Body of pancreas (tissue), 4 donors: ENCODE measurements at places on chromosomes 2 and 18. TPM values are rescaled to one million over a fixed set of nuclear protein-coding genes. Genes with fewer than 3 reads are reported as not detected.
A peak's percentile ranks its signal among the peaks of the same experiment; 100 is the strongest.

TDRD15 gene
- 0.33 TPM for total RNA-seq

KCNG2 gene
- not detected for total RNA-seq

PLEKHB2 gene
- 35.0 TPM for total RNA-seq

DNA sequence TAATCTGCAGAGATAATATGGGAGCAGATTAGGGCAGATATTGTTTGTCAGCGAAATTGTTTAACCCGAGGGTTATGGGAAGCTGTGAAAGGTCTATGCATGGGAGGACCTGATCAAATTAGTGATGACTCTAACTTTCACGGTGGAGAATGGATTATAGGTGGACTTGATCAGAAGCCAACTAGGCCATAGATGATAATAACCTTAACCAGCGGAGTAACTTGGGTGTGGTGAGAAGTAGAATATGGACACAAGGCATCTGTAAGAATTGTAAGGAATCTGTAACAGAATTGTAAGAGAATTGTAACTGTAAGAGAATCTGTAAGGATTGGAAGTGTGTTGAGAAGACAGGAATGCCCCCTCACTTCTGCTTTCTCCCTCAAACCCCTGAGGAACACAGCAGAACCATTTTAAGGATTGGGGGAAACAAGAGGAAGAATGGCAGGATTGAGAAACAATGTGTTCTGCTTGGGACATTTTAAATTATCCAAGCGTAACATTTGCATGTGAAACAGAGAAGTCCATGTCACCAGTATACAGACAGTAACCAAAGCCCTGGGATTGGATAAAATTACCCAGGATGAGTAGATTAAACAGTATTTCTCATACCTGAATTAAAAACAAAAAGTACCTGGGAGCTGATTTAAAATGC lies 14.9 kb upstream of the SLC39A10 start:
- DNase-seq = no peak
- H3K27me3 ChIP-seq = no peaks in the 10 kb centered on the region
- peaks cover 5% of the 10 kb centered on the region for H3K4me1 ChIP-seq
- H3K36me3 ChIP-seq = no peaks in the 10 kb centered on the region
- no peak overlapping the region for H3K27ac ChIP-seq

- no peak for DNase-seq
- H3K4me3 ChIP-seq = no peak overlapping the region
- no peaks in the 10 kb centered on the region for H3K36me3 ChIP-seq
- H3K4me1 ChIP-seq = no peaks in the 10 kb centered on the region
Measured at GRCh38 chr2:1771626-1772280, 27.4 kb upstream of the PXDN start.

GRCh38 chr2:60884800-60885199 lies 3.4 kb downstream of the REL start:
- peaks cover 32% of the 10 kb centered on the region for H3K4me1 ChIP-seq
- H3K27ac ChIP-seq = peak overlapping the region; percentile 33

DNA sequence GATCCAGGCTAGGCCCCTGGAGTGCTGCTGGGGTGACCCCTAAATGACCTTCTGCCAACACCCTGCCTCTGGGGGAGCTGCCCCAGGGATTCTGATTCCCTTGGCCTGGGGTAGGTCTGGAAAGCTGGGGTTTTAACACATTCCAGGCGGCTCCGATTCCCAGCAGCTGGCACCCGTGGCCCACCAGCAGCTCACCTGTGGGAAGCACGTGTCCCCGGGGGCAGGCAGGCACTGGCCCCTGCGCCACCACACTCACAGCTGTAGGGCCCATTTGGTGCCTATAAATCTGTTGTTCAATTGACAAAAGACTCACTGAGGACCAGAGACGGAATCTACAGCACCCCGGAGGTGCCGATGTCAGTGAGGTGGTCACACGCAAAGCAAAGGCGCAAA lies 4.1 kb upstream of the KLHL30 start:
- DNase-seq = no peak
- no peaks in the 10 kb centered on the region for H3K27me3 ChIP-seq
- no peak overlapping the region for H3K27ac ChIP-seq
- peaks cover 2% of the 10 kb centered on the region for H3K4me1 ChIP-seq

- no peaks in the 10 kb centered on the region for H3K27me3 ChIP-seq
- H3K27ac ChIP-seq = no peak overlapping the region
- no peak overlapping the region for H3K4me3 ChIP-seq
- no peaks in the 10 kb centered on the region for H3K36me3 ChIP-seq
- DNase-seq = peak; percentile 12
Measured at GRCh38 chr2:12076810-12077209, 330.4 kb downstream of the LPIN1 start.

GRCh38 chr18:25704071-25704470 lies 352.1 kb upstream of the ZNF521 start:
- H3K36me3 ChIP-seq = no peaks in the 10 kb centered on the region
- no peak overlapping the region for H3K4me3 ChIP-seq
- no peak for DNase-seq
- no peaks in the 10 kb centered on the region for H3K27me3 ChIP-seq
- H3K27ac ChIP-seq = no peak overlapping the region

DNA sequence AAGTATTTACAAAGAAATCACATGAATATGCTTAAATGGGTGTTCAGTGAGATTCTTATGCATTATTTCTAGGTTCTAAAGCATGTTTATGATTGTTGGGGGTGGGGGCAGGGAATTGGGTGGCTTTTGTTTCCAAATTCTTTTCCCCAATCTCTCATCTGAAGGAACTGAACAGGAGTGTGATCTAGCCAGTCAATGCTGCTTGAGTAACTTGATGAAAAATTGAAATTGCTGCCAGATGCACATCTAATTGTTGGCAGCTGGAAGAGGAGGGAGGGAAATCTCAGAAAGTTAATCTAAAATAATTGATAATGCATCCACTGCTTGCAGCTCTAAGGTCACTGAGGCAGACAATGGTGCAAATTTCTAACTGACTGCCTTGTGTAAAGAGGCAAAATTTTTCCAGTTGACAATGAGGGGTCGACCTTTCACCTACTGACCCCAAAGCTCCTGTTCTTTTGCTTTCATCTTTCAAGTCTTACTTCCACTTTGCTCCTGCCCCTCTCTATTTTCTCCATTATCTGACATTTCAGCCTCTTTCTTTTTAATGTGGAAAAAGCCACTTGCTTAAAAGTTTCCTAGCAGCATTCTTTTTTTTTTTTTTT lies 53.3 kb downstream of the IRS1 start:
- no peak overlapping the region for H3K4me3 ChIP-seq
- H3K27me3 ChIP-seq = no peaks in the 10 kb centered on the region
- H3K36me3 ChIP-seq = no peaks in the 10 kb centered on the region
- no peak for DNase-seq
- peaks cover 16% of the 10 kb centered on the region for H3K4me1 ChIP-seq

DNA sequence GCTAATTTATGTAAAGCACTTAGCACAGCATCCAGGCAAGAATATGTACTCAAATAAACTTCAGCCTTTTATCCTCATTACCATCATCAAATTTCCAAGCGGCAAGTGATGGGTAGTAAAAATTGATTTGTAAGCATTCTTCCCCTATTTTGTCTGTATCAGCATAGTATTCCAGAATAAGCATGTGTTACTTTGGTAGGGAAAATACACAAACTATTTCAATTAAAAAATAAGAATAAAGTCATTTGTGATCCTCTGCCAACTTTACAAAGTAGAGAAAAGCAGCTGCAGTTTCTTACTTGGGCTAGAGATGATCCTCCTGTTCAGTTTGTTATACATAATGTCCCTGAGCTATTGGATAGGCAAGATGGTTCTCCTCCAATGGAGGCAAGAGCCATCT lies 493.2 kb downstream of the ZEB2 start:
- H3K27me3 ChIP-seq = no peaks in the 10 kb centered on the region
- H3K36me3 ChIP-seq = no peaks in the 10 kb centered on the region
- no peaks in the 10 kb centered on the region for H3K4me1 ChIP-seq
- no peak overlapping the region for H3K4me3 ChIP-seq

DNA sequence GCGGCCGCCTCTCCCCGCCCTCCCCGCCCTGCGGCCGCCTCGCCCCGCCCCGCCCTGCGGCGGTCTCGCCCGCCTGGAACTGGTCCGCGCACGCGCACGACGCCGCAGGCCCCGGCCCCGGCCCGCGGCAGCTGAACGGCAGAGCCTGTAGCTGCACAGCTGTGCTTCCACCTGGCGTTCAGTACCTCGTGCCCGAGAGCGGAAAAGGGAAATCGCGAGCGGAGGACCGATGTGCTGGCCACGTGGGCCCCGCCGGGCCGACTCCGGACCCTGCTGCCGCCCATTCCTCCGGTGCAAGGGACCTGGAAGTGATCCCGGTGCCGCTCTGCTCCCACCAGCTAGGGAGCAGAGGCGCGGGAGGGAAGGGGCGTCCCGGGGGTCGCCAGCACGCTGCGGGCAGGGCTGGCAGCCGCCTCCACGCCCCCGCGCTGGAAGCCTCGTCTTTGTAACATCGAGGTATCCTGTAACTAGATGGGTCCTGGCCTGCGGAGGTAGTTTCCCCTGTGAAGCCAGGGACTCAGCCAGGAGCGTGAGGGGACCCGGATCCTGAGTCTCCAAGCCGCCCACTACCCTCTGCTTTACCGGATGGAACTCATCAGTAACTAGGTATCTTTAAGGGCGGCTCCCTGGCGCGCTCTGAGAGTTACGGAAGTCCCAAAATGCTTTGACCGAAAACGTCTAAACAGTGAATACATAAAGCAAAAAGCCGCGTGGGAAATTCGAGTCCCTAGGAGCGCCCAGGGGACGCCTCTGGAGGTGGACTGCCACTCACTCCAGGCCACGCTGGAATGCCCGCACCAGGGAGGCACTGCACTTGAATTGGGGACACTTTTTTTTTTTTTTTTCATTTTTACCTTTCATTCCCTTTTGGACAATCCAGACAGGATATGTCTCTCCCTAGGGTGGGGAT lies 704 bp upstream of the ODC1 start:
- peaks cover 57% of the 10 kb centered on the region for H3K4me1 ChIP-seq
- H3K36me3 ChIP-seq = no peaks in the 10 kb centered on the region
- H3K27me3 ChIP-seq = no peaks in the 10 kb centered on the region
- H3K27ac ChIP-seq = peak overlapping the region; percentile 94
- H3K4me3 ChIP-seq = peak overlapping the region; percentile 34
- peak; percentile 93 for DNase-seq

- H3K27me3 ChIP-seq = no peaks in the 10 kb centered on the region
- no peaks in the 10 kb centered on the region for H3K36me3 ChIP-seq
- DNase-seq = peak; percentile 19
Measured at GRCh38 chr2:55223958-55224760, 7.9 kb downstream of the CLHC1 start.

- H3K4me3 ChIP-seq = peak overlapping the region; percentile 26
- H3K4me1 ChIP-seq = peaks cover 14% of the 10 kb centered on the region
- H3K36me3 ChIP-seq = no peaks in the 10 kb centered on the region
- peak; percentile 14 for DNase-seq
Measured at GRCh38 chr2:190649798-190650390, 1.0 kb downstream of the NAB1 start.
